Urothelium cell line (cell line): ENCODE measurements at places on chromosomes 6 and 20.

DNA sequence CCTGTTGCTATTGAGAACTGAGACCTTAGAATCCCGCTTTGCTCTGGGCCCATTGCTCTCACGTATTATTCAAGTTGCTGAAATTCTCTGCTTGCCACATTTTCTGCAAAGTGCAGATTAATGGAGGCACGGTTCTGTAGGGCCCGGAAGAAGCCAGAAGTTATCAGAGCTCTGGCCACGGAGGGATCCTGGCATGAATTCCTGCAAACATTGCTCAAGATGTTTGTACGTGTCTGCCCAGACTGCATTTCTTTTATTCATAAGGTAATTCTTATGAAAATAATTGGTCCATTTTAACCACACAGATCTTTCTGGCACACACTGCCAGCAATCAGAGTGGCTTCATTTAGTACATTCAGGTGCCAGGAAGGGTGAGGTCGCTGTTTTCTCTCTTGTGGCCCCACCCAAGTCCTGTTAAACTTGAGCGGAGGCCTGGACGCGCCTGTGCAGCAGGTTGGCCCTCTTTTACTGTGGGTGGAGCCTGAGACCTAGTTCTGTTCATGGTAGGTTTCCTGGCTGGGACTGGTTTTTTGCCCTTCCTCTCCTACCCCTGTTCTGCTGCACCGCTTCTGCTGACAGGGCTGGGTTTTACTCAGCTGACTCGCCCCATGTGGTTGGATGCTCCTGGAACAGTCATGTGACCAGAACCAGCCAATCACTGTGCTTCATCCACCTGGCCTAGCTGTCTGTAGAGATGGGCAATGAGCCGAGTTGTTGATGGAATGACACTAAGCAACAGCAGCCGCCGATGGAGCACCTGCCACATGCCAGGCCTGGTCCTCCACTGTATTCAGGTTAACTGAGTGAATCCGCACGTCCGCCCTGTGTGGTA is 230.2 kb downstream of the CDH4 start:
- no peak for DNase-seq

DNA sequence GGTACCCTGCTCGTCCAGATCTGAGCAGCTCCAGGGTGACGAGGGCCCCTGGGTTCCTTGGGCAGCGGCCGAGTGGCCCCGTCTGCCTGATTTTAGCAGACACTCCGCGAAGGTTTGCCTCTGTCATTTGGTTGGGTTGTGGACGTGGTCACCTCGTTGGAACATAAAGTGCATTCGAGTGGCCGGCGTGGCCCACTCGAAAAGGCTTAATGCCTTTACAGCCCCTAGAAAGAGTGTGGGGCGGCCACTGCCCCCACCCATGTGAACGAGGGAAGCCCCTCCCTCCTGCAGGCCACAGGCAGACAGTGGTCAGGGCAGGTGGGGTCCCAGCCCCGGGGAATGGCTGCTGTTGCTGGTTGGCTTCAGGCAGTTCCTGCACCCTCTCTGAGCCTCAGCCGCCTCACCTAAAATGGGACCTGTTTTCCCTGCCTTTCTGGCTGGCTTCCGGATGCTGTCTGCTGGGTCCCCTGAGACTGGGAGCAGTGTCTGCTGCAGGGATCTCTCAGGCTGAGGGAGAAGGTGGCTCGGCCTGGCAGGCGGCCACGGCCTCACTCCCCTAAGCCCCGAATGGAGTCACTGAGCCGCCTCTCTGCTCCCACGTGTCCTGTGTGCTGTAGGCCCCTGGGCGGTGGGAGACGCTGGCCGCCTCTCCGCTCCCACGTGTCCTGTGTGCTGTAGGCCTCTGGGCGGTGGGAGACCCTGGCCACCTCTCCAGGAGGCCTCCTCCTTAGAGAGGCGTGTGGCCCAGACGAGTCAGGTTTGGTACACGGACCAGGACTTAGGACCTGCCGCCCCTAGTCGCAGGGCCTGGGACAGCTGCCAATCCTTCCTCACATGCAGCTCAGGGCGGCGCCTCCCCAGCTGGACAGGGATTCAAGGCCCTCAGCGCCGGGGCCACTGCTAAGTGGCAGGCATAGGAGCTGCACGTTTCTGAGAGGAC is 233.0 kb downstream of the ERMARD start:
- DNase-seq, result no peak

- DNase-seq, result no peak
These were observed 52.6 kb upstream of the SALL4 start for GRCh38 chr20:51854921-51855320.

DNA sequence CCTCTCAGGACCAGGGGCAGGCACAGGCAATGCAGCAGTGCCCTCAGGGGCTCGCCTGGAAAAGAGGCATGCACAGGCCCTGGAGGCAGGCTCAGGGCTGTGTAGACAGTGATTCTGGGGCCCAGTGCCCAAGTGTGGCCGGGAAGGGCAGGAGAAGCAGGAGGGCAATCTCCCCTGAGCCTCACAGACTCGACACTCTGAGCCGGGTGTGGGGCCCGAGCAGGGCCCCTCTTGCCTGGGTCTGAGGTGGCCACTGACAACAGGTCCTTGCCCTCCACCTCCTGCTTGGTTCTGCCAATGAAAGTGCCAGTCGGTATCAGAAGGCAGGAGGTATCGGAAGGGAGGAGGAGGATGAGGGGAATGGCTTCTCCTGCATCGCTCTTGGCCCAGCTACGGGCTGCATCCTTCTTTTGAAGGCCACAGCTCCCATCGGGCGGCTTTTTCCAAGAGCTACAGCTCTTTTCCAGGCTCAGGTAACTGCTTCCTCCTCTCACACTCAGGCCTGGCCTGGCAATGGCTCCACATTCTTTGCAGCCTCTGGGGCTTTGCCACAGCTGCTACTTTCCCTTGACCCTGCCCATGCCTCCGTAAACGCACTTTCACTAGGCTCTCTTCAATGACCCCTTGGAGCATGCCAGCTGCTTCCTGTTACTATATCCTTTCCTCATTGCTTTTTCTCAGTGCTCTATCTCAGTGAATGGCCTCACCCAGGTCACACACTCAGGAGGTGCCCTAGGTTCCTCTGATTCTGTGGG is 24.5 kb downstream of the GABRR2 start:
- no peak for DNase-seq

DNA sequence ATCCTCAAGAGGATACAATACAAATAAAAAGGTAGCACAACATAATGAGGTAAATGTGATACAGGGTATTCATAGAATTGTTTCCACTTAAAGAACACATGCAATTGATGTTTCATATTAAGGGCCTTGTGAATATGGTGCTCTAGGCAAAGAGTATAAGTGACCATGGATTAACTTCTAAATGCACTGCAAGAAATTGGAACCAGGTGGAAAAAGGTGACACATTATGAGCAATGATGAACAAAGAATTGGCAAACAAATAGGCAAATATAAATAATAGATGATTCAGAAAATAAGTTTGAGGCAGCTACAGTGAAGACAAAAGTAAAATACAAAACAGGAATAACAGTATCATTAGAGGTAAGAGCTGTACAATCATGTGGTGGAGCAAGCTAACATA is 192.0 kb downstream of the GRIK2 start:
- no peak for DNase-seq

- no peak for DNase-seq
These were observed 5.9 kb downstream of the ZNF292 start for GRCh38 chr6:87161299-87161698.

DNA sequence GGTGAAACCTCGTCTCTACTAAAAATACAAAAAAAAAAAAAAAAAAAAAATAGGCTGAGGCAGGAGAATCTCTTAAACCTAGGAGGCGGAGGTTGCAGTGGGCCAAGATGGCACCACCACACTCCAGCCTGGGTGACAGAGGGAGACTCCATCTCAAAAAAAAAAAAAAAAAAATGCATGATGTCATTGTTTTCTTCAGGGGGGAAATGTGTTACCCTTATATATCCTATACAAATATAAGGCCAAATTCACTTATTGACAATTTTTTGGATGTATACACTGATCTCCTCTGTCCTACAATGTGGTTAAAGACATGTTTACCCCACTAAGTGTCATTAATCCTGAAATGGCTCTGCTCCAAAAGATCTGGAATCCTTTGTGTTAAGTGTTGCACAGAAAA is 73.1 kb downstream of the TPBG start:
- DNase-seq, result no peak

- DNase-seq, result no peak
These were observed 1339.0 kb upstream of the CITED2 start for GRCh38 chr6:140713495-140713894.

DNA sequence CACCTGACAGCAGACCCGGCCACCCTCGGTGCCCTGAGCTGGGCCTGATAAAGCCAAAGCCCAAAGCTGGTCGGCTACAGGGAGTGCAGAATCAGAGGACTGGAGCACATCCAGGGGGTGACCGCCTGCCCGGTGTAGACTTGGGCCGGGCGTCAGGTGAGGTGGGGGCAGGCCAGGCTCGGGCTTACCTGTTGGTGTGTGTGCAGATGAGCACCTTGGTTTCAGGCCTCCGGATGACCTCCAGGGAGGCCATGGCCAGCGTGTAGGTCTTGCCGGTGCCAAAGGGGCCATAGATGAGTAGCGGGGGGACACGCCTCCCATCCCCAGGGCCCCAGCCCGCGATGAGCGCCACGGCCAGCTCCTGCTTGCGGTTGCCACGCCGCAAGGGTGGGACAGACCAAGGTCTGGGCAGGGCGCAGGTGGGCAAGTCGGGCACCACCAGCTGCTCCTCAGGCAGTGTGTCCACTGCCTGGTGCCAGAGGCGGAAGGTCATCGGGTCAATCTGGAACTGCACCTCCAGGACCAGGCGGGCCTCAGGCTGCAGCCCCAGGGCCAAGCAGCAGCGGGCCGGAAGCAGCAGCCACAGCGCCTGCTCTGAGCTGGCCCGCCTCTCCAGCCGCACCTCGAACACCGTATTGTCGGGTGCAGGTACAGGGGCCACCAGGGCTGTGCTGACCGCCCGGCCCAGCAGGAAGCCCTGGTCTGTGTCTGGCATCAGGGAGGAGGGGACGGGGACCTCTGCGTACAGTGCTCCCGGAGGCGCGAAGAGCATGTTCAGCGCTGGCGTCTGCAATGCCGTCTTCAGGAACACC is 5.7 kb downstream of the HELZ2 start:
- DNase-seq, result no peak
